ENCODE measurements at places on chromosomes 3 and 15.
A peak's percentile ranks its signal among the peaks of the same experiment; 100 is the strongest.

DNA sequence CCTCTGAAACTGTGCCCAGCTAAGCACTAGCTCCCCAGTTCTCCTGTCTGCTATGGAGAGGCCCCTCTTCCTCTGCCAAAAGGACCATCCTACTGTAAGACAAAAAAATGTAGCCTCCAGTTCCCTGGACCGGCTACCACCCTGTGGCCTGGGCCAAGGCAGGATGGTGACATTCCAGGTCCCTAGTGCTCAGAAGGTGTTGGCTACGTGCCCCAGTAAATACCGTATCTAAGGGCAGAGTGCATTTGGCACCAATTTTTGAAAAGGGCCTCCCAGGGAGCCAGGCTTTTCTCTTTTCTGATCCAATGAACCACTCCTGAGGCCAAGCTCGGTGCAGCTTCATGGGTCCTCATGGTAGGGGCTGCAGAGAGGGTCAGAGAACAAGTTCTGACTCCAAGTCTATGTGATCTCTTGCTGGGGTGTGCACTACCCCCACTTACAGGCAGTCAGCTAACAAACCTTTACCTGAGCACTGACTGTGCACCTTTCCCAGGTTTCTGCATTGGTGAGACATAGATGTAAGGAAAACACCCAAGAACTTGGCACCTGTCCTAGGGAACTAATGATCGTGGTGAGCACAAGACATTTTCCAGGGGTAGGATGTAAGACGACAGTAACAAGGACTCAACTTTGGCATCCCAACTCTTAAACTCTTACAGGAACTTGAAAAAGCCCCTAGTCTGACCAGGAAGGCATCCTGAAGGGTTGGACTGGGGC, 32.6 kb downstream of the TLE3 start:
- no peak for DNase-seq

DNA sequence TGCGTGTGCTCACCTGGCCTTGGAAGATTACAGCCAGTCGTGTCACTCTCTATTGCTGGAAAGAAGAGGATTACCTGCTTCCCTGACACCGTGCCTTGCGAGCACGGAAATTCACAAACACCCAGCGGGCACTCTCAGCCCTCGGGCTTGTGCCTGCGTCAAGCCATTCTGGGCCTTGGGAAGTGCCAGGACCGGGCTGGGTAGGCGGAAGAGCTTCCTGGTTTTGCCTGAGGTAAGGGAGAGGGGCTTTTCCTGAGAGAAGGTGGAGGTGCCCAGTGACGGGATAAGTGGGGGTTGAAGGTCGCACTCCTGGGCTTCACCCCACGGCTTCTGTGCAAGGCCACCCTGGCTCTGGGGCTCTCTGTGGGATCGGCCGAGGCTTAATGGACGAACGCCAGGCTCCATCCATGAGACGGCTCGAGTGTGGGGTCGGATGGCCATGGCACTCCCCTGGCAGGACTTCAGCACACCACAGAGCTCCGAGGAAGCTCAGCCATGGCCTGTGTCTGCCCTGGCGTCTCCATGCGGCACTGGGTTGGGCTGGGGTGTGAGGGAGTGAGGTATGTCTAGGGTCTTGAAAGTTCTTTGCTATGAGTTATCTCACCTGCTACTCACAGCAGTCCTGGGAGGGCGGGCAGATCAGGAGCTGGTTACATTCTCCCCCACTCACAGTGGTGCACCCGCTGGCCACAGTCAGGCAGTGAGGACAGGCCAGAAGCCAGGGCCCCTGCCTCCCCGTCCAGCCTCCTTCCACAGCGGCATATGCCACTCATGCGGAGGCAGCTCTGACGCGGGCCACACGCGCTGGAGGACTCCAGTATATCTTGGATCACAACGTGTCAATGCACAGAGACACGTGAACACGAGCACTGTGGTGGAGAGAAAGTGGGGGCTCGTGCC, 209.0 kb downstream of the XXYLT1 start:
- DNase-seq = no peak

DNA sequence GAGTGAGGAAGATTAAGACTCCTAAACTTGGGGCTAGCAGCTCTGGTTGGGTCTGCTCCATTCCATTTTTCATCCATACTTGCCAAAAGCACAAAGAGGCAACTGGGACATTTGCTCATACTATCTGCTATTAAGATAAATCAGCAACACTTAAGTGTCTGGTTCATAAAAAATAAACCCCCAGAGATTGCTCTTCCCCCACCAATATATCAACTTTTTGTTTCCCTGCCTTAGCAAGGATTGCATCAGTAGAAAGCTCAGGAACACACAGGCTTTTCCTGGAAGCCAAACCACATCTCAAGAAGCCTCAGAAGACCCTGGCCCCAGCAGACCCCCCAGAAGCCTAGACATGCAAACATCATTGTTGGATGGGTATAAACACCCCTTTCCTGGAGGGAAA, 232.4 kb upstream of the WNT5A start:
- no peak for DNase-seq

- no peak for DNase-seq
Measured at GRCh38 chr3:56851966-56852884, 50.5 kb upstream of the ARHGEF3 start.

GRCh38 chr3:154180836-154181691, 59.9 kb downstream of the ARHGEF26 start:
- DNase-seq = no peak

- DNase-seq = no peak
Measured at GRCh38 chr3:25587094-25587493, 77.6 kb downstream of the TOP2B start.

DNA sequence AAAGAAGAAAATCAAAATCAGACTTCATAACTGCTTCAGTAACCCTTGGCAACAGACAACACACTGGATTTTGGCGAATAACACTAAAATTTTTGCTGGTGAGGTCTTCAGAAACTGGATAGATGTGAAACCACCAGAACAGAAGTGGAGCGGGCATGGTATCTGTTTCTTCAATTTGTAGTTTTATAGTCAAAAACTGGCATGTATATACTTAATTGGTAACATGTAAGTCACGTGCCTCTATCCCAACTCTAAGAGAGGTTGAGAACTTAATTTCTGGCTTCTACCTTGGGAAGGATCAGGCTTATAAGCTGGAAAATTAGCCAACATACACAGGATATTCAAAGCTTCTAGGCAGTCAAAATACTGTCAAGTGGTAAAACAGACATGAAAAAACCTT, 172.6 kb upstream of the CHL1 start:
- DNase-seq = no peak

DNA sequence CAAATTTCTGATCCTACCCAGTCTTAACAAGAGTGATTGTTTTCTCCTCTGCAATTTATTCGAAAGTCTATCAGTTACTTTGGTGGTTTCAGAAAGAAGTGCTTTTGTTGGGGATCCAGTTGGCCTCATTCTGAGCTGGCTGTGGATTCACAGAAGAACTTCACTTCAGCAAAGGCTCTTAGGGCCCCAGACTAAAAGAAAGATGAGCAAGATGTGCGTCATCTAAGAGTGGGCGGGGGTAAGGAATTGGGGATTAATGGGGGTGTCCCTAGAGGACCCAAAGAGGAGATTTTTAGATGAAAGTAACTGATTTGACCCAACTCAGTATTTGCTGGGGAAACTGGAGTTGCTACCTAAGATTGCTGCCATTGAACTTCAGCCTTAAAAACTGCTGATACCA, 63.9 kb upstream of the TSEN2 start:
- DNase-seq = no peak

- no peak for DNase-seq
Measured at GRCh38 chr3:186427627-186428281, 65.7 kb upstream of the DGKG start.

- DNase-seq = no peak
Measured at GRCh38 chr15:70519004-70519365, 244.4 kb downstream of the UACA start.

- DNase-seq = no peak
Measured at GRCh38 chr3:182970811-182971418, 9.4 kb downstream of the DCUN1D1 start.

DNA sequence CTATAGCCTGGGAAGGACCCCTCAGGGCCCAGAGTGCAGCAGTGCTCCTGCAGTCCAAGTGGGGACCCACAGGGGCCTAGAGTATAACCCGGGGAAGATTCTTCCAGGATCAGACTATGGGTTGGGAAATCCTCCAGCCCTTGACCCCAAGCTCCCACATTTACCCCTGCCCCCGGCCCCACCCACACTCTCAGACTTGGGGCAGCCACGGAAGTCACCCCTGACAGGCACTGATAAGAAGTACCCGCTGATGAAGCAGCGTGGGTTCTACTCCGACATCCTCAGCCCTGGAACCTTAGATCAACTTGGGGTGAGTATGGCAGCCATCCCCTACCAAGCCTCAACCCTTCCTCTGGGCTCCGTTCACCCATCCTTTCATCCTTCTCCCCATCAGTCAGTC, 6.3 kb downstream of the DNAH1 start:
- DNase-seq = no peak

- no peak for DNase-seq
Measured at GRCh38 chr3:141193066-141193830, 38.4 kb upstream of the PXYLP1 start.

DNA sequence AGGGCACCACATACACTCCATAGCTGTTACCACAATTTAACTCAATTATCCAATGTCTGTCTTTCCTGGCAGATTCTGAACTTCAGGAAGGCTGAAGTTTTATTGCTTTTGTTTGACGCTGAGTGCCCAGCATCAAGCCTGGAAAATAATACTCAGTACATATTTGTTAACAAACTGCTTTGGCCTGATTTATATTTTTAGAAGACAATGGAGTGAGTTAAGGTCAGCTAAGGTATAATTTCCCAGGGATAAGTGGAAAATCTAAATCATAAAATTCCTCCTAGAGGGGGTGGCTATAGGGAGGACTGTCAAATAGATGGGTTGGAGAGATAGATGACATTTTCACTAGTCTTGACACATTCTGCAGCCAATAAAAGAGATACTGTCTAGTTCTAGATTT, 659.4 kb upstream of the ADAMTS9 start:
- DNase-seq = no peak

- DNase-seq = no peak
Measured at GRCh38 chr3:194971009-194971408, 285.3 kb downstream of the FAM43A start.

DNA sequence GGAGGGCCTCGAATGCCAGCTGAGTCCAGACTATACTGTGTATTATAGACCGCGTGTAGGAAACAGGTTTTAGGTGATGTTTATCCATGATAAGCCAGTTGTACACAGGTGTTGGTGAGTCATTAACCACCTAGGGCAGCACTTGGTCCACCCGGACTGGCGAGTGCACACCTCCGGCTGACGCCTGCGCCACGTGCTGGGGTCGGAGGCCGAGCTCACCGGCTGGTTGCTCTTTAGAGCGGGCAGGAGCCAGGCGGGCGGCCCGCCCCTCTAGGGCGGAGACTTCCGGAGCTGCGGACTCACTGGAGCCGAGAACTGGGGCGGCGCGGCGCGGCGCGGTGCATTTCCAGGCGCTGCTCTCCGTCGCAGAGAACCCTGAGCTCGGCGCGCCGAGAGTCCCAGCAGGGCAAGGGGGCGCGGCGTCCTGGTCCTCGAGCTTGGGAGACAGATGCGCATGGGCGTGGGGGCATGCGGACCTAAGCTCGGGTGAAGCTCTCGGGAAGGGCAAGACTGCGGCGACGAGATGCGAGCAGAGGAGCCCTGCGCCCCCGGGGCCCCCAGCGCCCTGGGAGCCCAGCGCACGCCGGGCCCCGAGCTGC, at the start of gene ESYT3:
ESYT3 (plus strand) TSS at position 341 of the 599 bp plus-strand sequence; CDS start at position 524, 183 bp downstream.
- peak; percentile 67 for DNase-seq

GRCh38 chr3:14144423-14145075, 19.7 kb downstream of the TMEM43 start:
- DNase-seq = peak; percentile 56

DNA sequence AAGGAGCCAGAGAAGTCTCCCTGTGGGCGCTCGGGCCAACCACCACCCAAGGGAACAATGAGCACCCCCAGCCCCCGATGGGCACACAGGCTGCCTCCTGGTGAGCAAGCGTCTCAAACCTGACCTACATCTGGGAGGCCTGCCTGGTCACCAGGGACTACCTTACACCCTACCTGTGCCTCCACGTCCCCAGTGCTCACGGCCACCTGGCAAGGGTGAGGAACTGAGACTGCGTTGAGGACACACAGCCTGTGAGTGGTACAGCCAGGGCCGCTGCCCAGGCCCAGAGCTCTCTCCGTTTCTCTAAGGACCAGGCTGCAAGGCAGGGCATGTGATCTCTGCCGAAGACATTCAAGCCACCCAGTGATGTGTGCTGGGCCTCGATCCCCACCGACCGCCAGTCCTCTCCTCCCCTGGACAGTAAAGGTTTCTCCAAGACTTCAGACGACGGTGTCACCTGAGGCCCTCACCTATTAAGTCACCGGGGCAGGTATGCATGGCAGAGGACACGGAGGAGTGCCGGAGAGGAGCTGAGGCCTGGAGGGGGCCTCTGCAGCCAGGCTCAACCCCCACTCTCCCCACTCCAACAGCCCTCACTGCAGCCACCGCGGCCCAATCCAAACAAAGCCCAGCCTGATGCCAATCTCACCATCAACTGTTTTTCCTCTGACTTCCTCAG, 2.8 kb downstream of the GOLGA8A start:
- DNase-seq = no peak

DNA sequence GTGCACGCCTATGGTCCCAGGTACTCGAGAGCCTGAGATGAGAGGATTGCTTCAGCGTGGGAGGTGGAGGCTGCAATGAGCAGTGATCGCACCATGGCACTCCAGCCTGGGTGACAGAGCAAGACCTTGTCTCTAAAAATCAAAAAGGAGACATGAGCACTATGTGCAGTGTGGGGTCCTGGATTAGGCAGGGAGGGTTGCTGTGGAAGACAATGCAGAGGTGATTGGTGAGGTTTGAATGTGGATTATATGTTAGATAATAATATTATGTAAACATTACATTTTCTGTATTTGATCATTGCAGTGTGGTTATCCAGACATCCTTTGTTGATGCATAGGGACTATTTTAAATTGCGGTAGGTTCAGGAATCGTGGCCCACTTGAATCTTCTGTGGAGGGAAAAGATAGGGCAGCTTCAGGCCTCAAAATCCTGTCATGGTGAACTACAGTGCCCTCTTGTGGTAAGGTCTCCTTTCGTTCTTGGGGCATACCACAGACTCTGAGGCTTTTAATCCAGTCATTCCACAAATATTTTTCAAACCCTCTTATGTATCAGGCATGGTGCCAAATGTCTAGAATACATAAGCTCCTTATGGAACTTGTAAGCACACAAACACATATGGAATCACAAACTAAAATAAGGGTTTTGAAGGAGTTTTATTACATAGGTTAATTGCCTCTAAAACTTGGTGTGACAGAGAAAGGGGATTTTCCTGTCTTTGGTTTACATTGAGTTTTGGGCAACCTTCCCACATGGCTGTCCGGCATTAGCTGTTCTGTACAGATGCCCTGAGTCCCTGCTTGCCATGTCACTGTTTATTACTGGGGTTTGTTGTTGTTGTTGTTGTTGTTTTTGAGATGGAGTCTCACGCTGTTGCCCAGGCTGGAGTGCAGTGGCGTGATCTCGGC, 37.7 kb downstream of the GPD1L start:
- DNase-seq = peak; percentile 58

- DNase-seq = no peak
Measured at GRCh38 chr3:59559721-59560435, 510.1 kb upstream of the CFAP20DC start.

DNA sequence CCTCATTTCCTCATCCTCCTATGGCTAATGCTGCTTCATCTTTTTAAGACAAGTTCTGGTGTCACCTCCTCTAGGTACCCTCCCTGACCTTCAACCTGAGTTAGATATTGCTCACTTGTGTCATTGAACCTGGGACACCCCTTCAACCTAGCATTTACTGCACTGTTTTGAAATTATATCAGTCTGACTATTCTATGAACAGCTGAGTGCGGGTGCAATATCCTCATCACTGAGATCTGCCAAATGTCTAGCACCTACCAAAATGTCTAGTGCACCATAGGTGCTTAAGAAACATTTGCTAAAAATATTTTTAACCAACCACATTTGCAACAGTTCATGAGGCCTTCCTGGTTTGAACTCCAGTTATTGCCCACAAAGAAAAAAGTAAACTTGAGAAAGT, 34.5 kb downstream of the RETNLB start:
- DNase-seq = no peak

Data from thymus (tissue), 14 donors.